Urothelium cell line (cell line): ENCODE measurements at places on chromosomes 5 and 9.

- DNase-seq = no peak
These were observed 66.4 kb downstream of the SETX start for GRCh38 chr9:132288361-132288760.

- DNase-seq = no peak
These were observed 351.7 kb downstream of the CWC27 start for GRCh38 chr5:65120371-65120967.

GRCh38 chr9:75499812-75500211, 390.7 kb upstream of the PCSK5 start:
- no peak for DNase-seq

DNA sequence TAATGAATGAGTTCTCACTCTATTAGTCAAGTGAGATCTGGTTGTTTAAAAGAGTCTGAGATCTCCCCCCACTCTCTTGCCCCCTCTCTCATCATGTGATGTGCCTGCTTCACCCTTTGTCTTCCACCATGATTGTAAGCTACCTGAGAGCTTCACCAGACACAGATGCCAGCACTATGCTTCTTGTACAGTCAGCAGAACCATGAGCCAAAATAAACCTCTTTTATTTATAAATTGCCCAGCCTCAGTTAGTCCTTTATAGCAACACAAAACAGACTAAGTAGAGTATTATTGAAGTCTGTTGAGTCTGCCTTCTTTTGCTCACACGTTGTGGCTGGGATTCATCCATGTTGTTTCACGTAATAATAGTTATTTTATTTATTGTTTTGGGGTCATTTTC, 14.3 kb downstream of the CYSTM1 start:
- no peak for DNase-seq

- no peak for DNase-seq
These were observed 19.1 kb downstream of the LHX3 start for GRCh38 chr9:136185596-136186366.

DNA sequence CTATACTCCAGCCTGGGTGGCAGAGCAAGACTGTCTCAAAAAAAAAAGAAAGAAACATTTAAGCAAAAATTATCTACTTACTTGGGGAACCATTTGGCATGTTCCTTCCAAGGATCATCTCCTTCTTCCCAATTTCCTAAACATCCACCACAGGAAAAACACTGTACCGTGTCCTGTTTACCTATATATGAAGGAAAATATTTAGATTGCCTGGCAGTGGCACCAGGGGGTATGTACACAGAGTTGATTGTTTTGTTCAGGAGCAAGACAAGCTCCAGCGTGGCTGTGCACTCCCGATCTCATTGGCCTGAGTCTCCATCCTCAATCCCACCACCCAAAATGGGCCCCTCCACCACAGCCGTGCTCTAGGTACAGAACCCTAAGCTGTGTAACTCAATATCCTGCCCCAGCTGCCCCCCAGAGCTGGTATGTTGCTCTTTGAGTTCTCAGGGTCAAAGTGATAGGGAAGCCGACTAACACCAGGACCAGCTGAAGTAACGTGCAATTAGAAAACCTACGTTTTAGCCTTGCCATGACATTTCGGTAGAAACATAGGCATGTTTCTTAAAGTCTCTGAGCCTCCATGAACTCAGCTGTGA, 13.8 kb downstream of the NAIP start:
- no peak for DNase-seq

GRCh38 chr5:174155706-174156105, 110.2 kb downstream of the NSG2 start:
- DNase-seq = no peak

DNA sequence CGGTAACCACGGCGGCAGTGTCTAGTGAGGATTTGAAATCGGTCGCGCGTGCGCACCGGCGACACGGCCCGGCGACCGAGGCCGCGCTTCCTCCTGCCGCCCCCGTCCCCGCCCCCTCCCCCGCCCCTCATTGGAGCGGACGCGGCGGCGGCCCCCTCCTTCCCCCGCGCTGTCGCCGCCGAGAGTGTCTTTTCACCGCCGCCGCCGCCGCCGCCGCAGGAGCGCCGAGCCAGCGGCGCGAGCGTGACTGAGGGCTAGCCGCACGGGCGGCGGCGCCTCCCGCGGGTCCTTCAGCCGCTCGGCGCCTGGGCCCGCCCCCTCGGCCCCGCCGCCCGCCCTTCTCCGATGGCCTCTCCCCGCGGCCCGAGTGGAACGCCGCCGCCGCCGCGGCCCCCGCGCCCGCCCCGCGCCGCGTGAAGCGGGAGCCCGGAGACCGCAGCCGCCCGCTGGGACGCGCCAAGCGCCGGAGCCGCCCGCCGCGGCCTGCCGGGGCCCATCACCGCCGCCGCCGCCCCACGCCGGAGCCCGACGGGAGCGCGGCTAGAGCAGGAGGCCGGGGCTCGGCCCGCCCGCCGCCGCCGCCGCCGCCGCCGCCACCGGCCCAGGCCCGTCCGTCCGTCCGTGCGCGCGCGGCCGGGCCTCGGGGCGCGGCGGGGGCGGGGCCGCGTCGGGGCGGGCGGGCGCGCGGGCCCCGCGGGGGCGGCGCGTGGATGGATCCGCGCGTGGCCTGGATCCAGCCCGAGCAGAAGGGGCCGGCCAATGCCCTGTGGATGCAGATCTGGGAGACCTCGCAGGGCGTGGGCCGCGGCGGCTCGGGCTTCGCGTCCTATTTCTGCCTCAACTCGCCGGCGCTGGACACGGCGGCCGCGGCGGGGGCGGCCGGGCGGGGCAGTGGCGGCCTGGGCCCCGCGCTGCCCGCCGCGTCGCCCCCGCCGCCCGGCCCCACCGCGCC, at the start of gene TENT4A:
TENT4A (plus strand) TSS at position 159 of the 952 bp plus-strand sequence; CDS start at position 711, 552 bp downstream.
- peak; percentile 100 for DNase-seq

DNA sequence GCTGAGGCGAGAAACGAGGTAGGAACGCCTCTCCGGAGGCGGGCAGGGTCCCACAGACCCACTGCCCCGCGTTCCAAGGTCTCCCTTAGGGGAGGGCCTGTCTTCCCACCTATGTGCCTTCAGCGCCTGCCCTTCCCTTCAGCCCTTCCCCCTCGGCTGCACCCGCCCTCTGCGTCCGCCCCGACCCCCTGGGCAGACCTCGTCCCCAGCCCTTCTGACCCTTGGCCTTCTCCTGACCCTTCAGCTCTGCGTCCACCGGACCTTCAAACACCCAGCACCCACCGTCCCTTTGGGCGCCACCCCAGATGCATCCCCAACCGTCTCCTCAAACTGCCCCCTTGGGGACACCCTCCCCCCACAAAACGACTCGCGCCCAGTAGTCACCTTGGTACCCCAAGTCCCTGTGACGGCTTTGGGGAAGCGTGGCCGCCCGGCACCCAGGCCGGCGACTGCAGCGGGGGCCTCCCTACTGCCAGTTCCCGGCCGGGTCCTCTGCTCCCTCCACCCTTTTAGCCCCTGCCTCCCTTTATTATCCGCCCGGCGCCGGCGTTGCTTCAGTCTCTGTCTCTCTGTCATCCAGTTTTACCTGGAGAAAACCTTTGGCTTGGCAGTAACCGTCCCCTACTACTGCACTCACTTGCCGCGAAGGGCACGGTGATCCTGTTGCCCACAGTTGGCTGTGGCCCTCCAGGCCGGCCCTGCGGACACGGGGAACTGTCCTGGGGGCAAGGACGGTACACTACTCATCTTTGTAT, 421 bp downstream of the RUSC2 start:
- DNase-seq = peak; percentile 17

DNA sequence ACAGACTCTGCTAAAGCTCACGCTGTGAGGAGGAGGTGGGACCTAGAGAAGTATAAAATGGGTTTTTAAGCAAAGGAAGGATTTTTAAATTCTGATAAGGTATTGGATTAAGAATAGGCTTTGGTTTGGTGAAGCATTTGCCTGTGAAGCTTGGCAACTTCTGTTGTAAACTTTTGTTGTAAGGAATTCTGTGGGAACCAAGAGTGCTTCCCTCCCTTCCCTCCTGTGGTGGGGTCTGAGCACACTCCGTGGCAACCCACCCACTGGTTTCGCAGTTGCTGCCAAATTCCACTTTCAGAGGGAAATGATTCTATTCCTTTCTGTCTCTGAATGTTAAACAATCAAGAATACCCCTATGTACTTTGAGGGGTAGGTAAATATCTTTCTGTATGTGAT, 28.6 kb upstream of the GTF2H2C start:
- DNase-seq = no peak

DNA sequence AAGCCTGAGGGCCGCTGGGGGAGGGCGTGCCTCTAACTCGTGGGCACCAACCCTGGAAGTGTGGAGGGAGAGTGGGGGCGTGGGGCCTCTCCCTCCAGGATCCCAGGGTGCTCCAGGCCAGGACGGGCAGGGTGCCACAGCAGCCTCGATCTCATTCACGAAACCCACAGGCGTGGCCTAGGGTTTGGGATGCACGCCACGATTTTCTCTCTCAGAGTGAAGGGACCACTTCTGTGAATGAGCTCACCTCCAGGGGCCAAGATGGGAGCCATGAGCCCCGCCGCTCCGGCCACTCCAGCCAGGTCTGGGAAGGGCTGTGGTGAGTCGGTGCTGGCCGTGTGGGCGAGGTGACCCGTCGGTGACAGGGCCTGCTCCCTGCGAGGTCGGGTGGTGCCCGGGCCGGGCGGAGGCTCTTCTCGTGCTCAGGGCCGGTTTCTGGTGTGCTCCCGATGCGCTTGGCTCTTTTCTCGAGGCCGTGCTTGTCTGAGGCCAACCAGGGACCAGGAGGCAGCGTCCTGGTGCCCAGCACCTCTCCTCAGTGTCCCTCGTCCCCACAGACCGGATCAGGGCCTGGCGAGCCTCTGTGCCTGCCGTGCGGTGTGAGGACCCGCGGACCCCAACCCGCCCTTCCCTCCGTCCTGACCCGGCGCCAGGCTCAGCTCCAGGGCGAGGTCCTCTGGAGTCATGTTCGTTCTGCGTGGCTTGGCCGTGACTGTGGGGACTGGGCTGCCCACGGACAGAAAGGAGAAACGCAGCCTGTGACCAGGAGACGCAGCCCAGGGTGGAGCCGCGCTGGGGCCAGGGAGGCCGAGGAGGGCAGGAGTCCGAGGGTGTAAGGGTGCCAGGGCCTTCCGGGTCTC, 31.0 kb downstream of the TPPP start:
- no peak for DNase-seq

DNA sequence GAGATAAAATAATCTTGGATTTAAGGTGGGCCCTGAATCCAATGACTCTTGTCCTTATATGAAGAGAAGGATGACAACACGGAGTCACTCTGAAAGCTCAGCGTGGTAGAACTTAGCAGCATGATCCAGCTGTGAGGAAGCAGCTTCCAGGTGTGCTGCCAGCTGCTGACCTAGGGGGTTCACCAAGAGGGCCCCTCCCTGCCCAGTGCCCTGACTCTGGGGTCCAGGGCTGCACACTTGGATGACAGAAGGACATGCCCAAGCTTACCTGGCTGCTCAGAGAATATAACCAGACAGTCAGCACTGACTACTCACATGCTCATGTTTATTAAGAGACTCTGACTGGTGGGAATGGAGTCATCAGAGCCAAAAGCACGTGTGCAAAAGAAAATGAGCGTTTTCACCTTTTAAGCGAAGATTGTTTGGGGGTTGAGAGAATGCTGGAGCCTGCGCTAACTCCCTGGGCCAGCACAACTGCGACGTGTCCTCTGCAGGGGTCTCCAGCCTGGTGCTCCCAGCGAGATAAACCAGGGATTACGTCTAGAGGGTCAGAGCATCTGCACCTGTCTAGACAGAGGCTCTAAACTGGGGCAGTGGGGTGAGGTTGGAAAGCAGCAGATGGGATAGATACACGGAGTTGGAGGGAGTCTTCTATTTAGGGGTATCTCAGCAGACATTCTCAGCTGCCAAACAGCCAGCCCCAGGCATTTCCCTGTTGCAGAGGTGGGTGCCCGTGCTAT, 41.3 kb downstream of the ROPN1L start:
- DNase-seq = no peak

DNA sequence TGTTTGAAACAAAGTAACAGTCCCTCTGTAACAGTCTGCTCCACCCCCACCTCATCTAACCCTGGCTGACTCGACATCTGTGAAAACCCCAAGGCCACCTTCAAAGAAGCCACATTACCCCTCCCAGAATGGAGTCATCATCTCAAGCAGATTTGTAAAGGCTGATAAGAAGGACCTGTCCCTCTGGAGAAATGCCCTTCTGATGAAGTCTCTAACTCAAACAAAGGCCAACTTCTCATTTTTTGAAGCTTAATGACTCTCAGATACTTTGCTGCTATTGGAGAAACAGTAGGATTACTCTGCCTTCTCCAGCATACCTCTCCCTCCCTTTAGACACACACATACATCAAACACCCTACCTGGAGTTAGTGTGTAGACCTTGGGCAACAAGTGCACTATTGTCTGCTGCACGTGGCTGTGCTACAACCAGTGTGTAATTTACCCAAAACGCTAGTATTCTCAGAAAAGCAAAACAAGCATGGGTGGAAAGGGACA, 5.3 kb upstream of the SUSD1 start:
- DNase-seq = no peak

DNA sequence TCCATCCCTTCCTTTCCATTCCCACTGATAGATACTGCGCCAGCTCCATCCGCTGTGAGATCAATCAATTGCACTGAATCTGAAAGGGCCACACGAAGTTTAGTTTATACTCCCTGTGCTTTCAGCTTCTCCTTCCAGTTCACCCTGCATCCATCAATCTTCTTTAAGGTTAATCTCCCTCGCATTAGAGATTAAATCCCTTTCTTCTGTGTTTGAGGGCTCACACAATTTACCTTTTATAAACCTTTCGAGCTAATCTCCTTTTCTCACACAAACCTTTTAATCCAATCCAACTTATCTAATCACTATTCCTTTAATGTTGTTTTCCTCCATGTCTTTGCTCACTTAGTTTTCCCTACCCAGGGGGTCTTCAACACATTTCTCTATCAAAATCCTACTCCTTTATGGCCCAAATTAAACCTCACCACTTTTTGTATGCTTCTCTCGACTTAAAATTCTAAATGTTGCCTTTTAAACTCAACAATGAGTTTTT, 64.6 kb upstream of the HAPLN1 start:
- no peak for DNase-seq

- DNase-seq = no peak
These were observed 31.6 kb downstream of the NSUN2 start for GRCh38 chr5:6601271-6601670.

DNA sequence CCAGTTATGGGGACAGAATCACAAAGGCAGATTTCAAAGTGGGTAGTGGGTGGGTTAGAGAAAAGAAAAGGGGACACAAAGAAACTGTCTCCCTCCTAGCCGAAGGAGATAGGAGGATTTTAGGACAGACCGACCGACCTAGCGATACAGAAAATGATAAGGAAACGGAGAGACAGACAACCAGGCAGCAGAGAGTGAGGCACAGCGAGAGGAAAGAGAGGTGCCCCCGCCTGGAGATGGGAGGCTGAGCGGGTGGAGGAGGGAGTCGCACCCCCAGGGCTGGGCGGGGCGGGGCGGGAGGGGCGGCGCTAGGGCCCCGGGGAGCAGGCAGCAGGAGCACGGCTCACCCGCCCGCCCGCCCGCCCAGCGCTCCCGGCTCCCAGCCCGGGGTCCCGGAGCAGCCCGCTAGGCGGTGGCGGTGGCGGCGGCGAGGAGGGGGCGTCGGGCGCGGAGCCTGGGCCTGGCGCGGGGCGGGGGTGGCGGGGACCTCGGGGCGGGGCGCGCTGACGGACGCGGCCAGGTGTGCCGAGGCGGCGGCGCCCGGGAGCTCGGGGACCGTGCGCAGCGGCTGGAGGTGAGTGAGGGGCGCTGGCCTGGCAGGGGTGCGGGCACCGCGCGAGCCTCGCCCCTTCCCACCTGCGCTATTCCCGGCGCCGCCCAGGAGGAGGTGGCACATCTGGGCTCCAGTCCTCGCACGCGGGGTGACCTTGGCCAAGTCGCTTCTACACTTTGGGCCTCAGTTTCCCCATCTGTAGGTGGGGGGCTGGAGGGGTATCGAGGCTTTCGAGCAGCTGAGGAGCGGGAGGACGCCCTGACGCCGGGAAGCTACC, 15.9 kb upstream of the SYNPO start:
- DNase-seq = peak; percentile 82

- no peak for DNase-seq
These were observed 9.5 kb downstream of the NUDT2 start for GRCh38 chr9:34338665-34339385.

GRCh38 chr9:94210616-94211603, 48.2 kb upstream of the ZNF169 start:
- DNase-seq = no peak
